ENCODE measurements at places on chromosomes 4 and X. TPM values are rescaled to one million over a fixed set of nuclear protein-coding genes. Genes with fewer than 3 reads are reported as not detected.

DNA sequence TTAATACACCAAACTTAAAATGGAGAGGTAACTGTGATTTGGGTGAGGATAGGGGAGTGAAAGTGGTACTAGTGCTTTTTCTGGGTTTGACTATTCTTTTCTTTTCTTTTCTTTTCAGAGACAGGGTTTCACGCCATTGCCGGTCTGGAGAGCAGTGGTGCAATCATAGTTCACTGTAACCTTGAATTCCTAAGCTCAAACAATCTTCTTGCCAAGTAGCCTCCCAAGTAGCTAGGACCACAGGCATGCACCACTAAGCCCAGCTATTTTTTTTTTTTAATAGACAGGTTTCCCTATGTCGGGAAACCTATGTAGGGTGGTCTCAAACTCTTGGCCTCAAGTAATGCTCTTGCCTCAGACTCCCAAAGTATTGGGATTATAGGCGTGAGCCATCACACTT lies 3.0 kb upstream of the ARMCX4 start:
- no peak for DNase-seq

DNA sequence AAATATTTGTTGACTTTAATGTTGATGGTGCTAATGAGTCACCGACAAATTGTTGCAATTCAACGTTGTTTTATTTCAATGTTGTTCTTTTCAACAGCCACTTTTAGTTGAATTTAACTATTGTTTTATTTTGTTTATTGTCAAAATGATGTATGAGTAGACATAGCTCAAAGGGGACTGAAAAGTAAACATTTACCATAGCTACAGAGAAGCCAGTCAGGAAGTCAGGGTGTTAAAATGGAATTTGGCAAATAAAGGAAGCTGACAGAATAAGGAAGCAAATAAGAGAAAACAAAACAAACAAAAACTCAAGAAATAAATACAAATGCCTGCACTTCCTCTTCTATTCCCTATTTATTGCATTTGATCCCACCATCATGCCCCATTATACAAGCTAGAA lies 648.4 kb upstream of the HTR2C start:
- no peak for DNase-seq

- no peak for DNase-seq
These were observed 51.2 kb upstream of the FAM47B start for GRCh38 chrX:34891391-34891790.

DNA sequence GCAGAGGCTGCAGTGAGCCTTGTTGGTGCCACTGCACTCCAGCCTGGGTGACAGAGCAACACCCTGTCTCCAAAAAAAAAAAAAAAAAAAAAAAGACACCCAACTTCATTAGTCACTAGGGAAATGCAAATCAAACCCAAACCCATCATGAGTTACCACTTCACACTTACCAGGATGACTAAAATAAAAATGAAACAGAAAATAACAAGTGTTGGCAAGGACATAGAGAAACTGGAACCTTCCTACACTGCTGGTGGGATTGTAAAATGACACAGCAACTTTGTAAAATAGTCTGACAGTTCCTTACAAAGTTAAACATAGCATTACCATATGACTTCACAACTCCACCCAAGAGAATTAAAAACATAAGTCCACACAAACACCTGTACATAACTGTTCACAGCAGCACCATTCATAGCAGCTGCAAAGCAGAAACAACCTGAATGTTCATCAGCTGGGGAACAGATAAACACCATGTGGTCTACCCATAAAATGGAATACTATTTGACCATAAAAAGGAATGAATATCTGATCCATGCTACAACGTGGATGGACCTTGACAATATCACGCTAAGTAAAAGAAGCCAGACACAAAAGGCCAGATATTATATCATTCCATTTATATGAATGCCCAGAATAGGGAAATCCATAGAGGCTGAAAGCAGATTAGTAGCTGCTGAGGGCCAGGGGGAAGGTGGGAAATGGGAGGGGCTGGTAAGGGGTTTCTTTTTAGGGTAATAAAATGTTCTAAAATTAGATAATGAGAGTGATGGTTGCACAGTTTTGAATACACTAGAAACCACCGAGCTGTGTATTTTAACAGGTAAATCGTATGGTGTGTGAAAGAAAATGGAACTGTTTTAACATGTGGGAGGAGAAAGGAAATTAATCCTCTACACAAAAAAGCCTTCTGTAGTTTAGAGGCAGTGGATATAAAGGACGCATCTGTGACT lies 18.3 kb downstream of the CD99L2 start:
- DNase-seq, result no peak

Gene AMELX
- total RNA-seq, result not detected

GRCh38 chr4:20832826-20833225 lies 132.6 kb downstream of the PACRGL start:
- peak; percentile 38 for DNase-seq

Gene PDGFRA
- 0.55 TPM for total RNA-seq

GRCh38 chr4:121796283-121796682 lies 4.8 kb upstream of the EXOSC9 start:
- peak; percentile 4 for DNase-seq

GRCh38 chr4:75902352-75902751 lies at the start of gene PPEF2:
Gene PPEF2 (minus strand): TSS chr4:75902452. CDS start chr4:75896325, 6,127 bp downstream.
- DNase-seq, result no peak

DNA sequence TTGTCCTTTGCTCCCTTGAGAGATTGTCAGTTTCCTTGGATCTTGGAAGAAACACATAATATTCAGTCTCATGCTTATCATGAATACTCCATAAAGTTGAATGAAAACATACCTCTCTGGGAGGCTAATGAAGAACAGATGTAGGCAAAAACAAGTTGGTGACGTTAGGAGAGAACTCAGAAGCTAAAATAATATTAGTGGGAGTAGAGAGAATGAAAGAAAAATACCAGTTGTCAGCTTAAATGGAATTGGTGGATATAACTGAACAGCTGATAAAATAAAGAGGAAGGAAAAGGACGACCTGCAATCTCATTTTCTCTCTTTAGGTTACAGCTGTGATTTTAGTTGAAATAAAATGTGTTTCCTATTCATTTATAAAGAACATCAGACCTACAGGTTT lies 124.8 kb downstream of the SNCA start:
- peak; percentile 92 for DNase-seq

Gene NXF2
- not detected for total RNA-seq

Gene GALNTL6
- not detected for total RNA-seq

GRCh38 chr4:128793859-128794672 lies 15.4 kb upstream of the JADE1 start:
- DNase-seq, result no peak

GRCh38 chr4:184028561-184029374 lies 123.7 kb downstream of the STOX2 start:
- no peak for DNase-seq

DNA sequence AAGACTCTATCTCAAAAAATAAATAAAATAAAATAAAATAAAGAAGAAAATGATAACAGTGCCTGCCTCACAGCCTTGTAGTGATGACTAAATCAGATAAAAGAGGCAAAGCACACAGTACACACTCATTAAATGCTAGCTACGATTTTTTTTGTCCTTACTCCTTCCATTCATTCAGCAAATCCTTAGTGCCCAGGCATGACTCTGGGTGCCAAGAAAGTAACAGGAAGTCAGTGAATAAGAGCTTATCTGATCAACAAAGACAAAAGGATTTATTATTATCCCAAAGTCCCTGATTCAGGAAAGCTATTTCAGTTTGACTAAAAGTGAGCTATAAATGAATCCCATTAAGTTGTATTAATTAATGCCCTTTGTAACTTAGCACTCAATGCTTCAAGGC lies 92.7 kb downstream of the SH3KBP1 start:
- DNase-seq, result peak; percentile 52

Gene ZNF674
- 6.7 TPM for total RNA-seq

Data from endothelial cell of umbilical vein (primary cell).